ENCODE measurements at places on chromosomes 3 and 15. TPM values are rescaled to one million over a fixed set of nuclear protein-coding genes. Genes with fewer than 3 reads are reported as not detected.

Gene SH2D7
- total RNA-seq, result not detected

Gene CLRN1
- total RNA-seq, result not detected

DNA sequence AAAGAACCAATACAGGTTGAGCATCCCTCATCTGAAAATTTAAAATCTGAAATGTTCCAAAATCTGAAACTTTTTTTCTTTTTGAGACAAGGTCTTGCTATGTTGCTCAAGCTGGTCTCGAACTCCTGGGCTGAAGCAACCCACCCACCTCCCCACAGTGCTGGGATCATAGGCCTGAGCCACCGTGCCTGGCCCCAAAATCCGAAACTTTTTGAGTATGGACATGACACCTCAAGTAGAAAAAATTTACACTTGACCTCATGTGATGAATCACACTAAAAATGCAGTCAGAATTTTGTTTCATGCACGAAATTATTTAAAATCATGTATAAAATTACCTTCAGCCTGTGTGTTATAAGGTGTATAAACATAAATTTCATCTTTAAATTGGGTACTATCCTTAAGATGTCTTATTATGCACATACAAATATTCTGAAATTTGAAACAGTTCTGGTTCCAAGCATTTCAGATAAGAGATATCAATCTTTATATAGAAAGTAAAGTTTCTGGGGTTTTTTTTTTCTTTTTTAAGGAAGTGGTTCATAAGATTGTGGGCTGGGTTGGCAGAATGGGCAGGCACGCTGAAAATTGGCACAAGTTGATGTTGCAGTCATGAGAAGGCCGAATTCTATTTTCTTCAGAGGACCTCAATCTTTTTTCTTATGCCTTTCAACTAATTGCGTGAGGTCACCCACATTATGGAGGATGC is 72.5 kb downstream of the SPRED1 start:
- H3K4me3 ChIP-seq, result no peak overlapping the region
- H3K27ac ChIP-seq, result no peak overlapping the region
- no peak for DNase-seq
- no peaks in the 10 kb centered on the region for H3K27me3 ChIP-seq

- H3K4me3 ChIP-seq, result no peak overlapping the region
- no peaks in the 10 kb centered on the region for H3K36me3 ChIP-seq
- peak; percentile 75 for DNase-seq
- peaks cover 34% of the 10 kb centered on the region for H3K4me1 ChIP-seq
These were observed 53.7 kb downstream of the CGGBP1 start for GRCh38 chr3:88005066-88005465.

- DNase-seq, result no peak
- no peaks in the 10 kb centered on the region for H3K27me3 ChIP-seq
- no peak overlapping the region for H3K27ac ChIP-seq
These were observed 36.0 kb downstream of the USP13 start for GRCh38 chr3:179688850-179689249.

- no peak overlapping the region for H3K27ac ChIP-seq
- no peaks in the 10 kb centered on the region for H3K27me3 ChIP-seq
- no peak overlapping the region for H3K4me3 ChIP-seq
- no peak for DNase-seq
- no peaks in the 10 kb centered on the region for H3K36me3 ChIP-seq
These were observed 106.6 kb downstream of the PIK3R4 start for GRCh38 chr3:130640027-130640426.

- DNase-seq, result peak; percentile 86
- no peaks in the 10 kb centered on the region for H3K27me3 ChIP-seq
- H3K4me1 ChIP-seq, result peaks cover 51% of the 10 kb centered on the region
These were observed at the start of gene CCDC9B for GRCh38 chr15:40340740-40341400. Gene CCDC9B, minus strand, starts transcription at chr15:40340939. Its CDS starts 120 bp downstream, at chr15:40340819.

GRCh38 chr3:151592287-151592686 is 131.4 kb upstream of the IGSF10 start:
- no peak for DNase-seq
- H3K36me3 ChIP-seq, result no peaks in the 10 kb centered on the region
- no peaks in the 10 kb centered on the region for H3K27me3 ChIP-seq
- H3K4me1 ChIP-seq, result no peaks in the 10 kb centered on the region

Data from A673 (cell line).